ENCODE measurements at places on chromosomes 16 and 17.

DNA sequence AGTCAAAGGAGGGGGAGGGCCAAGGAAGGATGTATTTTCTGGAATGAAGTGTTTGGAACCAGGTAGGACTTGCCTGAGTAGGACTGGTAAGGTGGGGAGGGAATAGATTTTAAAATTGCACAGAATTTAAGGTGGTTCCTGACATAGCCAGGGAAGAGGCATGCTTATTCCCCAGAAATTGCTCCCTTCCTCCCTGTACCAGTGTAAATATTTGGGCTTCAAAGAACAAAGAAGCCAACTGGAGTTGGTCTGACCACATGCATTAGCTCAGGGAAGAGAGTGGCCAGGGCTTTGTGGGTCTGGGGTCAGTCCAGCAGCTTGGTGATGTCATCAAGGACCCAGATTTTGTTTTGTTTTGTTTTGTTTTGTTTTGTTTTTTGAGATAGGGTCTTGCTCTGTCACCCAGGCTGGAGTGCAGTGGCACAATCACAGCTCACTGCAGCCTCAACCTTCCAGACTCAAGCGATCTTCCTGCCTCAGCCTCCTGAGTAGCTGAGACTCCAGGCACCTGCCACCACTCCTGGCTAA is 9.3 kb upstream of the MRTFB start:
- no peak for DNase-seq

- no peak for DNase-seq
Observed at GRCh38 chr16:4663777-4664465, 29.4 kb upstream of the NUDT16L1 start.

GRCh38 chr17:81923302-81924260 is 4.0 kb downstream of the MAFG start:
- peak; percentile 55 for DNase-seq

GRCh38 chr16:27599606-27600005 is 49.7 kb downstream of the KATNIP start:
- DNase-seq = no peak

DNA sequence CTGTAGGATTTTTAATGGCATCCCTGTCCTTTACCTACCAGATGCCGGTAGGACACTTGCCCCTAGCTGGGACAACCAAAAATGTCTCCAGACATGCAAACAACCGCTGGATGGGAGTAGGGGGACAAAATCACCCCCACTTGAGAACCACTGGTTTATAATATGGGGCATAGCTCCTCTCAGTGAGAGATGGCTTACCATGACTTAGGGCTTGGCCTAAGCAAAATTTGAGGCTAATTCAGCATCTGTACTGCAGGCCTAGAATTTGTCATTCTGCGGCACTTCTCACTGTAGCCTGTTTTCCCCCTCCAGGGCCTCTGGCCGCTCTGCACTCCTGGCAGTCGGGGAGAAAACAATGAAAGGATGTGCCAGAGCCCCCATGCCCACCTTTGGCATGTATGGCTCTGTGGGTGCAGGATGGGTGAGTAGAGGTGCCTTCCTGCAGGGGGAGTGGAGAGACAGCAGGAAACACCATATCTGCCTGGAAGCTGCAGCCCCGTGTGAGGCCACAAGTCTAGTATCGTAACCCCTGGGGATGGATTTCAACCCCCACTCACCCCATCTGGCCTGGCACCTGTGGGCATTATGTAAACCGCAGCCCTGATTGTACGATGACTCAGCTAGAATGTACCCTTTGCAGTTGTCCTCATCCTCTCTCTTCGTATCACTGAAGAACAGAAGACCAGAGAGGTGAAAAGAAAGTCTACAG is 268.1 kb downstream of the SOX9 start:
- no peak for DNase-seq

DNA sequence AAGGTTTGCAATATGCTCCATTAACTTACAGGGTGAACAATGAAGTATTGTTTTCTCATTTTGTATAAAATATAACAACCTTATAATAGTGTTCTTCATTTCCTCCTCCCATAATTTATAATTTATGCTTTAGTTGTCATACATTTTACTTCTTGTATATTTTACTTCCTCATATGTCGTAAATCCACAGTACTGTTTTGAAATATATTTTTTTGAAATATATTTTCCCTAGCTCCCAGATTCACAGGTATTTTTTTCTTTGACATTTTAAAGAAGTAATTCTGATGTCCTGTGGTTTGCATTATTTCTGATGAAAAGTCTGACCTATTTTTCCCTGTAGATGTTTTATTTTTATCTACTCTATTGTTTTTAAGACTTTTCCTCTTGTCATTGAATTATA is 52.7 kb downstream of the VMP1 start:
- no peak for DNase-seq

- no peak for DNase-seq
Observed at GRCh38 chr17:77763023-77763422, 195.5 kb upstream of the TNRC6C start.

GRCh38 chr17:45261577-45262515 is at the start of gene SPATA32:
SPATA32 (minus strand) TSS chr17:45262094; CDS start chr17:45262016, 78 bp downstream.
- DNase-seq = peak; percentile 63

GRCh38 chr17:8019166-8019565 is 16.8 kb downstream of the GUCY2D start:
- DNase-seq = no peak

DNA sequence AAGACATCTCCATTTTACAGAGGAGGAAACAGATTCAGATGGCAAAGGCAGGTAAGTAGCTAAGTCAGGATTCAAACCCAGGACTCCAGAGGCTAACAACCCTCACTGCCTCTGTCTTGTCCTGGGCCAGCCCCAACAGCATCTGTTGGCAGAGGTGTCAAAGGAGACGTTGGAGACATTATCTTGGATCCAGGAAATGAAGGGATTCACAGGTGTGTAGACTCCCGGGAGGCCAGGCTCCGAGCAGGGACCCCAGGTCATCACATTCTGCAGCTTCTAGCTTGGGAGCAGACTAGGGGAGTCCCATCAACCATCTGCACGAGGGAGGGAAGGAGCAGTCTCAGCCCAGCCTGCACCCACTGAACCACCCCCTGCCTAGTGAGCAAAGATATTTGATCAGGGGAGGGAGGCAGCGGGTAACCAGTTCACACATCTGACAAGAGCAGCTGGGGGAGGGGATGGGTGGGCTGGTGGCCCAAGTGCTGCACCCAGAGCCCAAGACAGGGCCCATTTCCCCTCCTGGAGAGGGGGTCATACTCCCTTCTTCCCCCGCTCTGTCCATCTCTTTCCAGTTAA is 1.0 kb upstream of the B9D1 start:
- DNase-seq = no peak

- DNase-seq = no peak
Observed at GRCh38 chr16:83807327-83807709, 460 bp upstream of the HSBP1 start.

DNA sequence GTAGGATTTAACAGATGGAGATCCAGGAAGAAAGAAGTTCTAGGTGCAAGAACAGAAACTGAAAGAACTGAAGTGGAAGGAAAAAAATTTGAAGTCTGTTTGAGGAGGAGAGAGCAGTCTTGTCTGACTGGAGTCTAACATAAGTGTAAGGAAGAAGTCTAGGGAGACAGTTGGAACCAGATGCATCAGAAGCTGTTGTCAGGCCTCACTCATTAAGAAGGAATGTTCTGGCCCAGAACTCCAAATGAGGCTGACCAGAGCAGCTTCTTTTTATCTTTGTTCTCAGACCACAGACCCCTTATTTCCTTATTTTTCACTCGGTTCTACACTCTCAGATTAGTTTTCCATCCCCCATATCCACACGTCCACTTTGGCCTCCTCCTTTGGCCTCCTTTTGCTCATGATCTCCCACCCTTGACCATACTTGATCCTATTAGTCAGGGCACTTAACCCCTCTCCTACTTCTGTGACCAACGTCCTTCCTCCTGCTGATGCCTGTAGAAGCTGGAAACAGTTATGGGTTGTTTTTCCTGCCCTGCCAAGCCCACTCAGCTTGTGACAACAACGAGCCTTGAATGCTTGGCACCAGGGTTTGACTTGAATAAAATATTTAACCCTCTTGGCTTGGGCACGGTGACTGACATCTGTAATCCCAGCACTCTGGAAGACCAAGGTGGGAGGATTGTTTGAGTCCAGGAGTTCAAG is 7.0 kb upstream of the MYH2 start:
- no peak for DNase-seq
